RWPE2 (cell line): ENCODE measurements at places on chromosomes 12 and 14.

GRCh38 chr12:104603545-104603973, 146.8 kb downstream of the CHST11 start:
- no peak for DNase-seq

DNA sequence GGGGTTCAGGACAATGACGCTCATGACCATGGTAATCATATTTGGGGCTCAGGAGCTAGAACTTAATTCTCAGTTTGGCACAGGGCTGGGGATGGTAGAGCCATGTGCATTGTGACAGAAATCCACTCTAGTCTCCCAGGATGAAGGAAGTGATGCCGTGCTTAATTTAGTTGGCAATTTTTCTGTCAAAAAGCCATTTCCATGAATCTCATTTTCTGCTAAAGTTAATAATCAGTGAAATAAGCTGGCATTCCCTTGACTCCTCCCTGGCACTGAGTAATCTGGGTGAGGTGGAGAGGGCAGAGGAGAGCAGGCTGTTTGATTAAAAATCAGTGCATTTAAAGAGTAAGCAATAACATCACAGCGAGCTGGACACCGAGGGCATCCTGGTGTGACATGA, 45.0 kb upstream of the GPR68 start:
- no peak for DNase-seq

DNA sequence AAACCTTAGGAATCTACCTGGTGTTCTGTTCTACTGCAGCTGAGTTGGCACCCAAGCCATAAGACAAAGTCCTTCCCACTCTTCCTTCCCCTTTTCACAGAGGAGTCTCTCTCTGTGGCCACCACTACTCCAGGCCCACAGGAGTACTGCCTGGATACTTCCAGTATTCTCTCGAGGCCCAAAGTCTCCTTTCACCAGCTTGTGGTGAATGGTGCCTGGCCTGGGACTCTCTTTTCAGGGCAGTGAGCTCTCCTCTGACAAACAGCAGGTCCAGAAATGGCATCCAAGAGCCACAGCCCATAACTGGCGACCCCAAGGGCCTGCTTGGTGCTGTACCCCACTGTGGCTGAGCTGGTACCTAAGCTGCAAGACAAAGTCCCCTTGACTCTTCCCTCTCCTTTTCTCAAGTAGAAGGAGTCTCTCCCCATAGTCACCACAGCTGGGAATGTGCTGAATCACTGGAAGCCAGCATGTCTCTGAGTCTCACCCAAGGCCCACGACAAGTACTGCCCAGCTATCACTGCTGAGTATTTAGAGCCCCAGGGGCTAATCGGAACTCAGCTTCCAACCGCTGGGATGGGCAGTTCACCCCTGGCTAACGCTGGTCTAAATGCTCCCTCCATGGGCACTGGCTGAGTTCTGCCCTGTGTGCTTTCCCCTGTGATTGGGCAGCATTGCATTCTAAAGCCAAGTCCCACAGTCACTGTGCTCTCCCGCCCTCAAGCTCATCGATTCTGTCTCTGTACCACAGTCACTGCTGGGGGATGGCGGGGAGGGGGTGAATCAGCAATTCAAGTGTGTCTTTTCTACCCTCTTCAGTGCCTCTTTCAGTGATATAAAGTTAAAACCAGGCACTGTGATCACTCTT, 6.1 kb downstream of the A2ML1 start:
- no peak for DNase-seq

GRCh38 chr12:93812626-93813025, 135.5 kb downstream of the CRADD start:
- DNase-seq: no peak

- DNase-seq: no peak
These were observed 3.0 kb downstream of the SIX1 start for GRCh38 chr14:60646226-60646818.

DNA sequence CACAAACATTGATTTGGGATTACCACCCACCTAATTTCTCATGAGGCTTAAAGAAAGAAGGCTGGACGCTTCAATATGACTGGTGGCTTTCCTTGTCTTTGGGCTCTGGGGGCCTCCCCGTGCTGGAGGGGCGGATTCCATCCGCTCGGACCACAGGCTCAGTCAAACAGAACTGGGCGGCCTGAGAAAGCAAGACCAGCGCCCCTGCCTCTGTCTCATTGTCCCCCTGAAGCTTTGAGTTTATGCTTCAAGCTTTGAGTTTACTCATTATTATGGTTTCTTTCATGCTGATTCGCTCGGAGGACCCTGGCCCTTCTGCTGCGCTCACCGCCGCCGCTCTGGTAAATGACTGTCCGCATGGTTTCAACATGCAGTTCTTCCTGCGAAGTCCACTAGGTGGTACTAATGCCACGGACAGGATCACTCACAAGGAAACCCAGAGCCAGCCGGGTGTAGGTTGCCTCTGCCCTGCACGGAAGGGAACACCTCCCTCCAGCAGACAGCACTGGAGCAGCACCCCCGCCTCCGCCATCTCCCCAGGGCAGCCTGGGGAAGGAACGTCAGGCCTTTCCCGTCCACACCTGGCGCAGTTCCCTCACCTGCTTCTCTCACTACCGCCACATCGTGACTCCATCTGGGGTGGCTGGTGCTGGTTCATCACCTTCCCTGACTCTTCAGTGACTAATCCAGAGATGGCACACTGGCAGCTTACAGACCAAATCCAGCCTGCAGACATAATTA, 13.2 kb upstream of the TIGAR start:
- DNase-seq: peak; percentile 97

- DNase-seq: no peak
These were observed 62.9 kb upstream of the PSMA6 start for GRCh38 chr14:35229084-35229791.

GRCh38 chr14:86815341-86815740, 1177.6 kb downstream of the GALC start:
- no peak for DNase-seq

GRCh38 chr12:119877639-119877948, 474 bp upstream of the CIT start:
- no peak for DNase-seq

GRCh38 chr12:17335487-17335886, 729.5 kb upstream of the LMO3 start:
- DNase-seq: no peak

DNA sequence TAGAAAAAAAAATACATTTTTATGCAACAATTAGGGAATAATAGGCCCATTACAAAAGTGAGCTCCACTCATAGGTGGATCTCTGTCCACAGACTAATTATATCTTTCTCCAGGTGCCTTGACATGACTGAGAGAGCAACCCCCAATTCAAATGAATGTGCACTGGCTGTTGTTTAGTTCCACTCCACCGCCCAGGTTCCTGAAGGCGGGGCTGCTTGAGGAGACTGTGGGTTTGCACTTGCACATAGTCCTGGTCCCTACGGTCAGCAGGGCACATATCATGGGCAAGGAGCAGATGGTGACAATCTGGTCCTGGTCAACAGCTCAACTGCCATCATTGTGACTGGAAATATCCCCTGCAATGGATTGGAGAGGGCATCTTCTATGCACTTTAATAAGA, 195.6 kb upstream of the PWP1 start:
- no peak for DNase-seq

DNA sequence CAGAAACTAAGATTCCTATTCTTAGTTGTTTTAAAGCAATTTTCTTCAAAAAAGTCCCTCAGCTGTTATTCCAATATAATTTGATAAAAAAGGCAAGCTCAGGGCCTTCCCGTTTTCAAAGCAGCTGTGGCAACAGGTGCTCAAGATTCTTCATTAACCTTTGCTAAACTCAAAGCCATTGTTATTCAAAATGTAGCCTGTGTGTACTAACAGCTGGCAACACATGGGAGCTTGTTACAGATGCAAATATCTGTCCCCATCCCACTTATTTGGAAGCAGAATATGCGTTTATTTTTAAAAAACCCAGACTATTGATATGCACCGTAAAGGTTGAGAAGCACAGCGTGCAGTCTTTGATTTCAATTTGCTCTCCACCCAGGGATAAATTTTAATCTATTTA, 210.4 kb upstream of the SYT10 start:
- DNase-seq: no peak

DNA sequence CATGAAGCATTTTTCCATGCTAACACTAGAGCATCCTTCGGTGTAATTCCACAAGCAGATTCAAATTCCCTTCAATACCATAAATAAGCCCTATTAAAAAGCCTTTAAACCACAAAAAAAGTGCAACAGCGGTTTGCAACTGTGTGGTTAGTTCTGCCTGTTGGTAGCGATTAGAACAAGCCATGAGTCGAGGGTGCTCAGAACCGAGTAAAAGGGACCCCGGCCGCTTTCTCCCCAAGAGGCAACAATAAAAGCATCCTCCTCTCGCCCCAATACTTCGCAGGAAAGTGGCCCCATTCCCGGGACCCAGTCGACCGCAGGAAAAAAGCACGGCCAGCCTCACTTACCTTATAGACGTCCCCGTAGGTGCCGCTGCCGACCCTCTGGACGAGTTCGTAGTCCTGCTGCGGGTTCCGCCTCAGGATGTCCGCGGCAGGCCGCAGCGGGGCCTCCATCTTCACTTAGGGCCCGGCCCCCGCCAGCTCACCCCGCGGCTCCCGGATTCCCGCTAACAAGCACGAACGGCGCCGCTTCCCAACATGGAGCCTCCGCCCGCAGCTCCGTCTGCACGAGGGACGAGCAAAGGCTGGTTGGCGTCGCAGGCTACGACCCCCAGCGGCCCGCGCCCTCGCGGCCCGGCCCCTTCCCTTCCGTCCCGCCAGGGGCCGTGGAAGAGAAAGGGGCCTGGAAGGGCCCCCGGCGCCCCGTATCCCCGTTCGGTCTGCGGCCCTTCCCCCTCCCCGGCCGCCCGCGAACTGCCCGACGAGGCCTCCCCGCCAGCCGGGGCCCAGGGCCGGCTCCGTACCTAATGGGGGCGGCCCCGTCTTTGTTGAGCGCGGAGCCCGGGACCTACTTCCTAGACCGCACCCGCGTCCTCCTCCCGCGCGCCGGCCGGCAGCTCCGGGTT, 521 bp downstream of the MAP4K5 start:
- DNase-seq: peak; percentile 77

DNA sequence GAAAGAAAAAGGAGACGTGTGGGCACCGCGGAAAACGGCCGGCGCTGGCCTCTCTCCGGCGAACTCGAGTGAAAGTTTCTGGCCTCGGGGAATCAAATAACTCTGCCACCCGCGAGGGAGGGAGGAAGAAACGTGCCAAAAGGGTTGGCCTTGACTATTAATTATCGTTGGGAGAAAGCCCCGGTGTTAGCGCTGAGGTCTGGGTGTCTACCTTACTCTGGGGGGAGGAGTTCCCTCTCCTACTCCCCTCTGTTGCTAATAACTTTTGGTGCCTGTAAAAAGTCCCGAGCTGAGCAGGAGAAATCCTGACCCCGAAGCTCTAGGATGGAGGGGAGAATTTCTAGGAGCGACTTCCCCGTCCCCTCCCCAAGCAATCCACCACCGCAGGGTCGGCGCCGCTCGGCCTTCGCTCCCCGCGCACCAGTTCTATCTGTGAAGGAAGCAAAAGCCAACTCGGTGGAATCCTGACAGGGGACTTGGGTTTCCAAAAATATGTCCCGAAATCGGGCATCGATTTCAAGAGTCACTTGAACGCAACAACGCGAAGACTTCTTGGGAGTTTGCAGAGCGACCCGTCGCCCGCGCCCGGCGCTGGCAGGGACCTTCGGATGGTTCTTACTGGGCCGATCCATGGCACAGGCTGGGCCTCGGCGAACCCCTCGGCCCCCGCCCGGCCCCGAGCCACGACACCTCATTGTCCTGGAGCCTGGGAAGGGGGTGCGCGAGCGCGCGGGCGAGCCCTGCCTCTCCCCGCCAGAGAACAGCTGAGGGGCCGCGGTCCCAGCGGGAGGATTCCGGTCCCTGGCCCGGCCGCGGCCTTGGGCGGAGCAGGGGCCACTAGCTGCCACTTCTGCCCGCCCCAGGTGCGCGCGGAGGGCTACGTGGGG, 1.7 kb downstream of the OTX2 start:
- no peak for DNase-seq

- DNase-seq: no peak
These were observed 82.9 kb downstream of the PAPOLA start for GRCh38 chr14:96584907-96585671.

DNA sequence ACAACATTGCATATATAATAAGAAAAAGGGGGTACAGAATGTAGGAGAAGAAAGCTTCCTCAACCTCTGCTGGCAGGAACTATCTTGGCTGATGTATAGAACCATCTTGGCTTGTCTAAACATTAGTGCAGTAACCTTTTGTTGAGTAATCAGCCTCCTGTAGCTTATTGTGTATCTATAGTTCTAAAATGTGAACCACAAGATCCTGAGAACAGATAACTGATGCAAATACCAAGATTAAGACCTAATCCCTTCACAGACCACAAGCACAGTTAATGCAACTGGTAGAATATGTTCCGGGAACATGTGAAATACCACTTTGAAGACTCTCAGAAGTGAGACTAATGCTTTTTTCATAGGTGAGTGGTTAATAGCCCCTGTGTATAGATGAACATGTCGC, 50.7 kb upstream of the KCNC2 start:
- DNase-seq: no peak

DNA sequence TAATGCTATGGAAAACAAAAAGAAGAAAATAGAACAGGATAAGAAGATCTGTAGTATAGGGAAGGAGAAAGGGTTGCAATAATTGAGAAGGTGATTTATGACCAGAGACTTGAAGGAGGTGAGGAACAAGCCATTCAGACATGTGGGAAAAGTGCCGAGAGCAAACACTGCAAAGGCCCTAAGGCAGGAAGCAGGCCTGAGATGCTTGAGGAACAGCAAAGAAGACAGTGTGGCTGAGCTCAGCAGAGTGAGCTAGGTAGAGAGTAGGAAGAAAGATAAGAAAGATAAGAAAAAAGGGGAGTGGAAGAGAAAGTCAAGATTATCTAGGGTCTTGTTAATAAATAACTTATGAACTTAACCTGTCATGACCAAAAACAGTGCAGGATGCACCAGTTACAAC, 671.8 kb downstream of the RPS29 start:
- DNase-seq: no peak

- no peak for DNase-seq
These were observed 114.8 kb downstream of the PLXNC1 start for GRCh38 chr12:94263011-94263811.

GRCh38 chr14:63290741-63291430, 27.8 kb downstream of the GPHB5 start:
- DNase-seq: no peak

- no peak for DNase-seq
These were observed 4.7 kb downstream of the KLRK1 start for GRCh38 chr12:10385166-10385613.

- no peak for DNase-seq
These were observed 256.5 kb upstream of the NPAS3 start for GRCh38 chr14:32682214-32682613.
